ENCODE measurements at places on chromosomes 4 and X. TPM values are rescaled to one million over a fixed set of nuclear protein-coding genes. Genes with fewer than 3 reads are reported as not detected.

Gene RGN
- 4.7 TPM for total RNA-seq

Gene SRPK3
- 3.6 TPM for total RNA-seq

Gene IL3RA
- total RNA-seq: not detected

Gene TEX13C
- not detected for total RNA-seq

Gene IQSEC2
- 8.7 TPM for total RNA-seq

Gene PPM1K
- 18.9 TPM for total RNA-seq

Gene STATH
- total RNA-seq: not detected

Gene STK32B
- total RNA-seq: 3.2 TPM

Gene HPSE
- 0.13 TPM for total RNA-seq

Gene MSANTD1
- total RNA-seq: 0.83 TPM

Gene NXF2B
- total RNA-seq: not detected

Gene MAGEA8
- total RNA-seq: not detected

Gene FHL1
- total RNA-seq: 268 TPM

Gene DKK2
- not detected for total RNA-seq

Gene SERTM2
- total RNA-seq: not detected

Gene RNF212
- total RNA-seq: 15.3 TPM

Gene TRIM61
- total RNA-seq: 3.0 TPM

Gene ARHGAP10
- 28.2 TPM for total RNA-seq

Gene PRRG3
- not detected for total RNA-seq

Gene REPS2
- 0.72 TPM for total RNA-seq

Gene SPANXD
- not detected for total RNA-seq

Gene TMSB15A
- 0.73 TPM for total RNA-seq

Gene COL25A1
- total RNA-seq: 0.91 TPM

Gene PRPS1
- 28.8 TPM for total RNA-seq

Gene NEUROG2
- not detected for total RNA-seq

Gene GLRA2
- total RNA-seq: not detected

Gene NLGN4X
- total RNA-seq: 0.46 TPM

Gene CRMP1
- total RNA-seq: under 0.01 TPM

Gene CHST7
- total RNA-seq: 12.7 TPM

Gene DDX53
- not detected for total RNA-seq

Gene DGAT2L6
- total RNA-seq: not detected

Gene LDB2
- total RNA-seq: 11.3 TPM

Gene C4orf36
- 0.33 TPM for total RNA-seq

Gene KIAA1210
- total RNA-seq: not detected

Gene ADGRG4
- under 0.01 TPM for total RNA-seq

Data from smooth muscle cell of the pulmonary artery (primary cell).